Smooth muscle cell of trachea (primary cell): ENCODE measurements at places on chromosomes 1 and 21. TPM values are rescaled to one million over a fixed set of nuclear protein-coding genes. Genes with fewer than 3 reads are reported as not detected.

LCA5L gene
- total RNA-seq = 0.66 and 0.87 TPM in 2 replicates

FAM177B gene
- total RNA-seq = not detected in 2 replicates

LAMC1 gene
- total RNA-seq = 539 and 796 TPM in 2 replicates

MYBPHL gene
- not detected in 2 replicates for total RNA-seq

MYOM3 gene
- not detected in 2 replicates for total RNA-seq
